Activated naive CD4-positive, alpha-beta T cell treated with anti-CD3 and anti-CD28 coated beads for 36 hours (primary cell): ENCODE measurements at places on chromosomes 7 and 10. TPM values are rescaled to one million over a fixed set of nuclear protein-coding genes. Genes with fewer than 3 reads are reported as not detected.

- DNase-seq: no peak
These were observed 35.5 kb downstream of the DLD start for GRCh38 chr7:107926481-107926880.

GRCh38 chr10:69955897-69956740, 96.5 kb upstream of the MACROH2A2 start:
- no peak for DNase-seq

GNAI1 gene
- 2.4 TPM for total RNA-seq

- DNase-seq: no peak
These were observed 1.0 kb upstream of the NRP1 start for GRCh38 chr10:33335551-33335800.

- no peak for DNase-seq
These were observed 127.6 kb downstream of the OAT start for GRCh38 chr10:124291001-124291701.

GRCh38 chr10:31897506-31897905, 31.1 kb downstream of the ARHGAP12 start:
- no peak for DNase-seq

NYAP1 gene
- 0.17 TPM for total RNA-seq

GRCh38 chr7:91894781-91895480, 14.4 kb upstream of the MTERF1 start:
- no peak for DNase-seq
